Endothelial cell of umbilical vein (primary cell): ENCODE measurements at places on chromosomes 6 and 20. TPM values are rescaled to one million over a fixed set of nuclear protein-coding genes. Genes with fewer than 3 reads are reported as not detected.

Gene GABRR1
- not detected in 2 replicates for total RNA-seq

DNA sequence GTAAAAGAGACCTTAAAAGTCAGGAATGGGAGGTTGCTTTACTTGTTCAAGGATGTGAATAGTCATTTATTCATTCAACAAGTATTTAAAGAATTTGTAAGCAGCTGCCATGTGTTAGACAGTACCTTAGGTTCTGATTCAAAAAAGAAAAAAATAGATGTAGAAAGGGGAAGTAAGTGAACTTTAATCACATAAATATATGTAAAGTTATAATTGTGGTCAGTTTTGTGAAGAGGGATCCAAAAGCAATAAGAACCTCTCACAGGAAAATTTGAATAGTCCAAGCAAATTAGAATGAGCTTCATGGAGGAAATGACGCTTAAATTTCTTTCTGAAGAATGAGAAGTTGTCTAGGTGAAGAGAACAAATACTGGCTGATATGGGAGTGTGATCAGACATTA is 596.1 kb upstream of the CITED2 start:
- DNase-seq: peak; percentile 39

DNA sequence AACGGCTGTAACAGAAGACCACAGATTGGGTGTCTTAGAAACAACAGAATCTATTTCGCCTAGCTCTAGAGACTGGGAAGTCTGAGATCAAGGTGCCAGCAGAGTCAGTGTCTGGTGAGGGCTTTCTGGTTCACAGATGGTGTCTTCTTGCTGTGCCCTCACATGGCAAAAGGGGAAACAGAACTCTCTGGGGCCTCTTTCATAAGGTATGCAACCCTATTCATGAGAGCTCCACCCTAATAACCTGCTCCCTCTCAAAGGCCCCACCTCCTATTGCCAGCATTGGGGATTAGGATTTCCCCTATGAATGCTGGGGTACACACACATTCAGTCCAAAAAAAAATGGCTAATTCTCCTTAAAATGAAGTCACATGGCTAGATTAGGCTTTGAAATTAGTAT is 10.0 kb downstream of the TXNDC5 start:
- peak; percentile 39 for DNase-seq

- DNase-seq: no peak
Measured at GRCh38 chr6:53591873-53592272, 47.0 kb upstream of the GCLC start.

DNA sequence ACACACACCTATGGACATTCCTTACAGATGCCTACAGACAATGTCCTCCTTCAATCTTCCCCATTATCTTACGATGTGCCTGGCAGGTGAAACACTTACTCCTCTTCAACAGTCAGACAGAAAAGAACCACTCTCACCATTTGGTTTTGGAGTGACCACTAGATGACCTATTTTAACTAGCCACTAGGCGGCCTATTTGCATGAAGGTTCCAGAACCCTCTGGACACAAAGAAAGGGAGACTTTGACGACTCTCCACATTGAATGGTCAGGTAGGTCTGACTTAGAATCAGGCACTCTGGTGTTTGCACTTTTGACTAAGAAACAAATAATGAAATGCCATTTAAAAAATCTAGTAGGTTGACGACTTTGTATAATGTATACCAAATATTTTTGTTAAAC is 42.0 kb downstream of the PNLDC1 start:
- no peak for DNase-seq
